Sigmoid colon (tissue), 7 donors: ENCODE measurements at places on chromosomes 6 and 20. TPM values are rescaled to one million over a fixed set of nuclear protein-coding genes. Genes with fewer than 3 reads are reported as not detected.

The ULBP2 gene
- polyA plus RNA-seq, result not detected

The PAK5 gene
- polyA plus RNA-seq, result not detected

The C20orf202 gene
- not detected for polyA plus RNA-seq

The TDP2 gene
- 125 TPM for polyA plus RNA-seq

The LAMA5 gene
- 1.8 TPM for polyA plus RNA-seq

The RRAGD gene
- polyA plus RNA-seq, result 12.0 TPM

The HEY2 gene
- not detected for polyA plus RNA-seq

The UBE2J1 gene
- polyA plus RNA-seq, result 40.8 TPM

The TGM3 gene
- 0.23 TPM for polyA plus RNA-seq

The CYP21A2 gene
- not detected for polyA plus RNA-seq

The ISM1 gene
- polyA plus RNA-seq, result 0.60 TPM

The LY6G6D gene
- polyA plus RNA-seq, result not detected

The OR2J1 gene
- polyA plus RNA-seq, result not detected

The DLK2 gene
- polyA plus RNA-seq, result not detected

The OR11A1 gene
- polyA plus RNA-seq, result not detected

The PLG gene
- polyA plus RNA-seq, result 0.04 TPM

The OXT gene
- polyA plus RNA-seq, result 0.29 TPM

The HNF4A gene
- 124 TPM for polyA plus RNA-seq

The ZC2HC1B gene
- polyA plus RNA-seq, result not detected
